Esophagus squamous epithelium (tissue), 5 donors: ENCODE measurements at places on chromosomes 4 and X.

DNA sequence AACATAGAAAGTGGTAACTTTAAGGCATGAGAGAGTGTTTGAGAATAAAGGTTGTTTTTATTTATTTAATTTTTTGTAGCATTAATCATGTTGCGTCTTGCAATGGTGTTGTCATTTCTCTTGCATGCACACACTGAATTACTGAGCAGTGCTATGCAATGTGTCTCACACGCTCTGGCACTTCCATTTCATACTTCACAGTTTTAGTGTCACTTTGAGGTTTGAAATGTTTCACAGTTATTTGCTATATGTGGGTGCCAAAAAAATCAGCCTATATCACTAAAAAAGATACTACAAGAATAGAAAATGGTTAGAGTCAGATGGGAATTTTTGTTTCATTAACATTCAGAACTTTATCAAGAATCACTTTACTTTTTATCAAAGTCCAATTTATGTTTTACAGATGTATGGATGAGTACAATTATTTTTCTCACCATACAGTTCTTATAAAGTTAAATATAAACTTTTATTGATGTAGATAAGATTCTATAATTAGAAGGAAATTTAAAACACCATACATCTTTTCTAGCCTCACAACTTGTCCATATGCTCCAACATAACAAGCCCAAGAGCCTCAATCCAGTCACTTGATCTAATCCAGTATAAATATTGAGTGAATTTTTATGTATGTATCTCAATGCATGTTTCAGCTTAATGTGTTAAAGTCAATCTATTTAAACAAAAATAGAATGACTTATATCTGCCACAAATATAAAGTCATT, 114.0 kb downstream of the IQCM start:
- DNase-seq = no peak

GRCh38 chrX:34341258-34341657, 209.1 kb upstream of the FAM47A start:
- DNase-seq = no peak

DNA sequence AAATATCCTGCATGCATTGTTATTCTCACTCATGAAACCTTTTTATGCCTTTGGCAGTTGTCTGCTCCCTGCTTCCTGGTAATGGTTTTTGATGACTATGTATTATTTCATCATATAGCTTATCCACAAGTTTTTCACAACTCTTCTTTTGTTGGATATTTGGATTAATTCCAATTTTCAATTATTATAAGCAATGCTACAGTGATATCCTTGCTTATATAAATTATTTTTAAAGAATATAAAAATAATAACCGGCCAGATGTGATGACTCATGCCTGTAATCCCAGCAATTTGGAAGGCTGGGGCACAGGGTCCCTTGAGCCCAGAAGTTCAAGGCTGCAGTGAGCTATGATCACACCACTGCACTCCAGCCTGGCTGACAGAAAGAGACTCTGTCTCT, 47.0 kb downstream of the ASIC5 start:
- no peak for DNase-seq

GRCh38 chr4:153480704-153481103, 14.5 kb downstream of the TMEM131L start:
- no peak for DNase-seq

GRCh38 chr4:77538574-77539157, 67.0 kb upstream of the CXCL13 start:
- DNase-seq = no peak

GRCh38 chr4:159248384-159249178, 145.7 kb downstream of the RAPGEF2 start:
- no peak for DNase-seq

DNA sequence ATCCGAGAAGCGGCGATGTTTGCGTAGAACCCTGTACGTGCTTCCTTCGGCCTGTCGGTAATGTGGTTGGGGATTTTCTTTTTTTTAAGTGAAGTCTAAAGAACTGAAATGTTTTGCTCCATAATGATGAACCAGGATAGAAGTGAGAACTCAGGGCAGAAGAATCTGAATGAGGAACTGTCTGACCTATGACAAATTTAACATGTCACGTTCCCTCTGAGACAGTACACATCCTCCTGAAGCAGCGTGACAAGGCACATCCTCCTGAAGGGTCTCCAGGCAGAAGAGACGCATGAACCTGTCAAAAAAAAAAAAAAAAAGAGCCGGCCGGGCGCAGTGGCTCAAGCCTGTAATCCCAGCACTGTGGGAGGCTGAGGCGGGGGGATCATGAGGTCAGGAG, 6.2 kb downstream of the CSF2RA start:
- DNase-seq = no peak

DNA sequence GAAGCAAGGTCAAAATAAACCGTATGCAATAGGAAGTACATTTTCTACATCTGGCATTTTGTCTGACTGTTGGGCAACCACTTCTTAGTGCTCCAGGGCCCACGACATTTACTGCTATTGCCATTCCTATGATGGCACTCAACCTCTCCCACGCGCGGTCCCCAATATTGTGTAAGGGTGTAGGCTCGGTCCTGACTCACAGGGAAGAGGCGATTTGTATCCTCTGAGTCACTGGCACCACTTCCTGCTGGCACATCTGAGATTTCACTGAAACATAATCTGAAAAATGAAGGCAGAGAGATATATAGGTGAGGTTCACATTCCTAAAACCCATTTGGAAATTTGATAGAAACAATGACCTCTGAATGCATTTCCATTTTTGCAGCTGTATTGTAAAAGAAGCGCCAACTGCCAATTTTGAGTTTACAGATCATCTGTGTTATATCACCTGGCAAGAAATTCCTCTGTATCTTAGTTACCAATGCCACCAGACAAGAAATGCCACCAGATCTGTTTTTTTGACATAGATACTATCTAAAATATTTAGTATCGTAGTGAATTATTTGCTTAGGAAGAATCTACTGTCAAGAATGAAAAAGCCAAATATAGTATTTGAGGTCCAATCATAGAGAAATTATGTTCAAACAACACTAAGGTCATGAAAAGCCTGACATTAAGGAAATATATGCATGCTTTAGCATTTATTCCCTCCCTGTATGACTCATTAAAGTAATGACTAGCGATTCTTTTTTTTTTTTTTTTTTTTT, 9.8 kb downstream of the EREG start:
- DNase-seq = no peak

GRCh38 chr4:33060674-33061542, 2340.7 kb downstream of the PCDH7 start:
- DNase-seq = no peak

- no peak for DNase-seq
Observed at GRCh38 chr4:10589321-10589720, 95.2 kb downstream of the CLNK start.

- DNase-seq = no peak
Observed at GRCh38 chrX:17170973-17171372, 204.0 kb upstream of the NHS start.

- no peak for DNase-seq
Observed at GRCh38 chr4:110418641-110419040, 57.3 kb upstream of the ENPEP start.

DNA sequence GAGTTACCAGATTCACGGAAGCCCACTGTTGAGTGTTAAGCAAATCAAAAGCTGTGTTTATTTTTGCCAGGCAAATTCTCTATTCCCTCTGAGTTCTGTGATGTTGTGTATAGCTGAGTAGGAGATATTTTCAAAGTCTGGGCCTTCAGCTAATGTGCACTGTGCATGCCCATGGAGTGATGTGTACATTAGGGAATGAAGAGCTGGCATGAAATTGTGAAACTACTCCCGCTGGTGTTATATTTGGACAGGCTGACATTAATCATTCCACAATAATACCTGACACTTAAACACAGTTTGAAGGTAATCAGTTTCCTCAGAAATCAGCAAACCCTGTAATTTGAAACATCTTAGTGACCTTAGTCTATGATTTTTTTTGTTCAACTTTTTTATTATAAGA, 88.1 kb upstream of the MBNL3 start:
- no peak for DNase-seq

- no peak for DNase-seq
Observed at GRCh38 chrX:101078716-101079598, at the start of gene TMEM35A. TMEM35A (plus strand) TSS chrX:101078879; CDS start chrX:101079003, 124 bp downstream.

DNA sequence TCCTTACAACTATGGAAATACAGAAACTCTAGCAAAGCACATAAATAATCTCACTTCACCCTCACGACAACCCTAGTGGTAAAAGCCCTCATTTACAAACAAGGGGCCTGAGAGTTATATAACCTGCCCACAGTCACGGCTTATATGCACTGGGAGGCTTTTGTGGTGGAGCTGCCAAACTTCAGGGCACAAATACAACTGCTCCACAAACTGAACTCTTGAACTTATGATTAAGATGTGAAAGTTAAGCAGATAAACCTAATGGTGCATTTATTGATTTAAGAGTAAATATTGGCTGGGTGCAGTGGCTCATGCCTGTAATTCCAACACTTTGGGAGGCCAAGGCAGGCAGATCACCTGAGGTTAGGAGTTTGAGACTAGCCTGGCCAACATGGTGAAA, 19.0 kb downstream of the SLC2A9 start:
- no peak for DNase-seq

GRCh38 chrX:48831909-48832291, 3.5 kb downstream of the PCSK1N start:
- no peak for DNase-seq

GRCh38 chrX:140920416-140920815, 82.0 kb upstream of the SPANXB1 start:
- DNase-seq = no peak

GRCh38 chr4:25870081-25870480, 7.3 kb upstream of the SEL1L3 start:
- DNase-seq = no peak

- no peak for DNase-seq
Observed at GRCh38 chr4:131388277-131388676, 1760.8 kb upstream of the PCDH10 start.

GRCh38 chrX:68757331-68757730, 71.5 kb upstream of the EFNB1 start:
- no peak for DNase-seq

- DNase-seq = no peak
Observed at GRCh38 chrX:31329298-31329697, 257.5 kb upstream of the FTHL17 start.

DNA sequence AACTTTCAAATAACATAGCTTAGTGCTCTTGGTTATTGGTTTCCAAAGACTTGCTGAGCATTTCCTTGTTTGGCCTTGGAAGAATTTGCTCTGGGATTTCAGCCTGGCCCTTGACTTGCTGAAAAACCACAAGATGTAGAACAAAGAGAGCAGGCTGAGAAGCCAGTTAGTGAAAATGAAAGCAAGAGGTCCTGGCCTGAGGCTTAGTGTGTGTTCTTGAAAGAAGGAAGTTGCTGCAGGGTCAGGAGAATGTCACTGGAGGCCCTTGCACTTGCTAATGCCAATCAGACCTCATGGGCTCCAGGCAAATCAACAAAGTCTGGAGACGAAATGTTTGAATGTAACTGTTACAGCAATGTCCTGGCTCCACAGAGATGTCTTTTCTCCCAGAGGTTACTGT, 79.4 kb downstream of the SYNPO2 start:
- DNase-seq = peak; percentile 9

DNA sequence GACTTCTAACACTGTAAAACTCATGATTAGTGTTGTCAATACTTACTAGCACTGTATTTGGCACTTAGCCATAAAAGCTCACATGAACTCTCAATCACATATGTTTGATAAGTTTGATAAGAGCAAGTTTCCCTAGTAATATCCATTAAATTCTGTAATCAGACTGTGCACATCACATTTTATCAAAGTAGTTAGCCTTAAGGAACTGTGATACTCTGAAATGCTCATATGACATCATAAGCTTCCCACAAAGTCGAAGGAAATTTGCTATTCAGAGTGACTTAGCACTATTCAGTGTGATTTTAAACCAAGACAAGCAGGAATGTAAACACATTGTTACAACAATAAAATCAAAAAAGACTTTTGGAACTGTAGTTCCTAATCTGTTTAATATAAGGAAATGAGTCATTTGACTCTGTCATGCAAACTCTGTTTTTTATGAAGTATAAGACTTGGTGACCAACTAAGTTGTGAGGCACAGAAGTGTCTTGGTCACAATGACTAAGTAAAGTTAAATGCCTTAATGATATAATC, 6.7 kb downstream of the SLC7A11 start:
- DNase-seq = no peak

GRCh38 chr4:90419124-90419711, 292.0 kb downstream of the CCSER1 start:
- DNase-seq = no peak

DNA sequence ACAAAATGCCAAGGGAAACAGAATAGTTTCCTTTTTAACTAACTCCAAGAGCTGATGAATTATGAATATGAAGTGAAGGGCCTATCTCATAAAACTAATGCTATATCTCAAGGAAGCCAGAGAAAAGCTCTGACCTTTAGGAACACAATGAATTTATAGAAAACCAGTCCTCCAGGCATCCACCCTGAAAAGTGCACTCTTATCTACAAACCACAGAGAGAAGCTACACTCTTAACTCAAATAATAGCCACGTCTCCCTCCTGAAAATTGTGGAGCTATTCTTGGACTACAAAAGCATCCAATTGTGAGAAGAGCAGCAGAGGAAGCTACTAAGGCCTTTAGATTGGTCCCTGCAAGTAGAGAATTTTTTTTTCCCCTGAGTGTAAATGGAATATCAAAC, 253.9 kb downstream of the IL15 start:
- no peak for DNase-seq

- no peak for DNase-seq
Observed at GRCh38 chr4:2995546-2996265, 32.3 kb downstream of the GRK4 start.

DNA sequence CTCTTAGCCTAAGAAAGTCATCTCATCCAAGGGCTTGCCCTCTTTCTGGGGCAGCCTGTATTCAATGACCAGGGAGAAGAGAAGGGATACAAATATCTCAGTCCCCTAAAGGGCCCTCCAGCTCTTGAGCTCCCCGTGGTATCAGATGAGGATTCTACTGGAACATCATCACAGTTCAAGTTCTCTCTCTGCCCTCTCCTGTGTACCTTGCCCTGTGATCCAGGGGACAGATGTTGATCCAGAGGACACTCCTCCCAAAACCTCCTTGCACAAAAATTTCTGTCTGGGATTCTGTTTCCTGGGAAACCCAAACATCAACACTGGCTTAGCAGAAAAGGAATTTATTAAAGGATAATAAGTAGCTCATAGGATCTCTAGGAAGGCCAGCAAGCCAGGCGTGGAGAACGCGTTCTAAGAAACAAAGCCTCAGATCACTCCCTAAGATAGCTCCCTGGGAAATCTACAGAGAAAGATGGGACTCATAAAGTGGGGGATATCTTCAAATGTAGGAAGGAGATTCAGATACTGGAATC, 296.3 kb upstream of the KLF3 start:
- DNase-seq = no peak

DNA sequence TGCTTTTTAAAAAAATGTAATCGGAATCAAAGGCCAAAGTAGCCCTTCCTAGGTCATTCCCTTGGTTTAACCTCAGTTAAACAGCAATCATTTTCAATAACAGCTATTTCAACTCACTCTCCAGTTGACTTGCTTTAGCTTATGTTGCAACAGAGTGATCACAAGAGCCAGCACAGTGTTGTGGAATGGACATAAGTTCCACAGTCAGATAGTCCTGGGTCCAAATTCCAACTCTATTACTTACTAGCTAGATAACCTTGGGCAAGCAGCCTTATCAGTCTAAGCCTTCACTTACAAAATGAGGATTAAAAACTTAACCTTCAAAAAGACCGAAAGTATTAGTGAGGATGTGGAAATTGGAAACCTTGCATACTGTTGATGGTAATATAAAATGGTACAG, 9.2 kb upstream of the GPC3 start:
- DNase-seq = no peak
